ENCODE measurements at places on chromosomes 6 and 20. TPM values are rescaled to one million over a fixed set of nuclear protein-coding genes. Genes with fewer than 3 reads are reported as not detected.

Gene ZC3H12D
- total RNA-seq: 0.25 TPM

Gene OR12D3
- not detected for total RNA-seq

Gene EPPIN
- total RNA-seq: not detected

Gene YTHDF1
- 39.1 TPM for total RNA-seq

Gene IL17F
- total RNA-seq: not detected

Gene KIAA1586
- total RNA-seq: 12.6 TPM

Gene PAK5
- not detected for total RNA-seq
